ENCODE measurements at places on chromosomes 16 and 17.

DNA sequence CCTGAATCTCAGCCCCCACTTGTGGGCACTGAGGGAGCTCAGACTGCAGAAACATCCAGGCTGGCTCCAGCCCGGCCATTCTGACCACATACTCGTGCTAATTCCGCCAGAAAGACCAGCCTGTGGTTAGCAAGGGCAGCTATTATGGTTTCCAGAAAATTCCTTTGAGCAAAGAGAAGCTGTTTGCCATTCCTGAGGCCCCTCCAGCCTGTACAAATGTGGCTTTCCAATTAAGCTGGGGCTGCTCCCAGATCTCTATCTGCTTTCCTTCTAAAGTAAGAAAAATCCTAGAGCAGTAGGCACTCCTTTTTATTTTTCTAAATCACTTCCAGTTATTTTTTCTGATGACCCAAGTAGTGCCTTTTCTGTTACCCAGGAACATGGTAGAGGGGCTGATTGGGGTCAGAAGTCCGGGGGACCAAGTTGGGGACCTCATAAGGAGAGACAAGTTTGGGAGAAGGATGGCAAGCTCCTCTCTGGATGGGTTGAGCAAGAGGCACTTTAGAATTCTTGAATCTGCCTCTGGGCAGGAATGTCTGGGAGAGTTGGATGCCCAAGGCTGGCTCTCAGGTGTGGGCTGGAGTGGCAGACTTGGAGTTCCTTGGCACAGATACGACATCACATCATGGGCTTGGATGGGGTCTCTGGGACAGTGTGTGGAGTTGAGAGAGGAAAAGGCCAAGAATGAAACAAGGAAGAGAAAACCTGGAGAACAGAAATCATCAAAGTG, 83.3 kb upstream of the TNRC6C start:
- no peak for DNase-seq

DNA sequence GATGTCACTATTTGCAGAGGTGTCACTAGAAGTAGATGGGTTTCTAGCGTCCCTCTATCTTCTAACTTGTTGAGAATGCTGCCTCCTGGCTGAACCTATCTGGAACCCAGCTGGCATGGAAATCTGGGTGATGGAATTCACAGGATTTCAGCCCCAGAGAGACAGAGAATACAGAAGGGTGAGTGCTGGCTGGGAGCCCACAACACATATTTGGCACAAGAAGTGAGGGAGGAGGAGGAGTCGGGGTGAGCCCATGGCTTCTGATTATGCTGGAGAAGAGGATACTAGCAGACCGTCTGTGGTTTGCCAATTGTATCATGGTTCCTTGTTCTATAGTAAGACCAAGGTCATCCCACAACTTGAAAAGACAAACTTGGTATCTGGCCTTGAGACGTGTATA, 557.8 kb upstream of the SALL1 start:
- no peak for DNase-seq

DNA sequence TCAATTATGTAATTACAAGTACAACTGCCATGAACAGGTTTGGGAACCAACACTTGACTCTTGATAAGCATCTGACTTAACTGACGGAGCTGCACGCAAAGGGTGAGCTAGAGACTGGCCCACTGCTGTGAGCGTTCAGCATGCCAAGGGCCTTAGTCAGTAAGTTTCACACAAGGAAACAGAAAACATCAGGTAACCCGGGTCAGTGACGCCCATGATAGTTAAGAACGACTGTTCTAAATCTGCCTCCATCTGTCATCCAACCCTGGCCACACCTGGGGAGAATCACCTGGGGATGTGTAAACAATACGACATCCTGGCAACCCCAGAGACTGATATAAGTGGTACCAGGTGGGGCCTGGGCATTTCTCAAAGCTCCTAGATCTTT, 12.3 kb downstream of the SMIM5 start:
- DNase-seq: no peak

- DNase-seq: no peak
These were observed 44.7 kb upstream of the MEAK7 start for GRCh38 chr16:84548971-84549844.

DNA sequence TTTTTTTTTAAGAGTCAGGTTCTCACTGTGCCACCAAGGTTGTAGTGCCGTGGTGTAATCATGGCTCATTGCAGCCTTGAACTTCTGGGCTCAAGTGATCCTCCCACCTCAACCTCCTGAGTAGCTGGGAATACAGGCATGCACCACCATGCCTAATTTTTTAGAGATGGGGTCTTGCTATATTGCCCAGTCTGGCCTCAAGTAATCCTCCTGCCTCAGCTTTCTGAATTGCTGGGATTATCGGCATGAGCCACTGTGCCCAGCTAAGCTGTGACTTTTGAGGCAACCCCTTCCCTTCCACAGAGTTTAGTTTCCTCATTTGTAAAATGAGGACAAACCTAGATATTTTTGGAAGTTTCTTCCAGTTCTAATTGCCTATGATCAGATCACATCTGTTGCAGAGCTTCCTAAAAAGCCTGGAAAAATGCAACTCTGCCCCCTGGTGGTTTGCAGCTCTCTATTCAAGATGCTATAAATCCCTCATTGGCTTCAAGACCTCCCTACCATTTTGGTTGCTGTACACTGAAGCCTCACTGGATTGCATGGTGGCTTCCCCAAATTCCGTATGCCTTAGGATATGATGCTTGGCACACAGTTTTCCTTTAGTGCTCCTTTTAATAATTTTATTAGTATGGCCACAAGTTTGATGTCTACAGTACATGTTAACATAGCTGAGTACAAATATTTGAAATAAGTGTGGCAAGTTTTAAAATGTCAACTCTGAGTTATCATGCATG, 19.3 kb downstream of the GDE1 start:
- peak; percentile 56 for DNase-seq

GRCh38 chr17:31750578-31750977, 108.5 kb downstream of the COPRS start:
- no peak for DNase-seq

- no peak for DNase-seq
These were observed 15.8 kb upstream of the BRD7 start for GRCh38 chr16:50384500-50385135.

GRCh38 chr16:79317521-79317920, 283.0 kb downstream of the MAF start:
- no peak for DNase-seq

GRCh38 chr17:80671039-80671824, 126.6 kb downstream of the RPTOR start:
- no peak for DNase-seq

DNA sequence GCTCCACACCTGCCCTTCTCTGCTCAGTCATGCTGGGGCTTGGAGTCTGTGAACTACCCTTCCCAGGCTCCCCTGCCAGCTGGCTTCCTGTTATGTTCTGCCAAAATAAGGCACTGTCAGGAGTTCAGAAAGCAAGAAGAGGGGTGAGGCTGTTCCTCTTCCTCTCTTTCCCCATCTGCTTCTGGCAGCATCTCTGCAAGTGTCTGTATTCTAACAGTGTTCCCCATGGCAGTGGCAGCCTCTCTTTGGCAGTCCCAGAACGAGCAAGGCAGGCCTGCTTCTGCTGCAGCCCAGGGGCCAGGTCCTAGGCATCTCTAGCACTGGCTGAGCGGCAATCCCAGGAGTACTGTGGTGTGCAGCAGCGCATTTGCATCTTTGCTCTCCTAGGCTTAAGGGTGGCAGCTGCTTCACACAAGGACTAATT, 219.1 kb downstream of the STX8 start:
- DNase-seq: no peak

DNA sequence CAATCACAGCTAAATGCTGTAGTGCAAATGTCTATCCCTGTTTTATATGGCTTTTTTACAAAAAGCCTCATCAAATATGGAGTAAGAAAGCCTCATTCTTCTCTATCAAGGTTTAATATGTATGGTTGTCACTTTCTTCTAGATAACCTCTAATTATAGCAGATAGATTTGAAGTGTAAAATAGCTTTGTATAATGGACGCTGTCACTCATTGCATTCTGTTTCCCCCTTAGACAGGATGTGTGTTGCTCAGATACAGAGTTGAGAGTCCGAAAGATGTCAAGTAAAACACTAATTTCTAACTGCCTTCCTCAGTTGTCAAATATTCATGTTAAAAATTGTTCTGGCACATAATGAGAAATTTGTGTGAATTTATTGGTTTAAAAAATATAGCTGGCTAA, 88.0 kb downstream of the NLK start:
- DNase-seq: no peak

DNA sequence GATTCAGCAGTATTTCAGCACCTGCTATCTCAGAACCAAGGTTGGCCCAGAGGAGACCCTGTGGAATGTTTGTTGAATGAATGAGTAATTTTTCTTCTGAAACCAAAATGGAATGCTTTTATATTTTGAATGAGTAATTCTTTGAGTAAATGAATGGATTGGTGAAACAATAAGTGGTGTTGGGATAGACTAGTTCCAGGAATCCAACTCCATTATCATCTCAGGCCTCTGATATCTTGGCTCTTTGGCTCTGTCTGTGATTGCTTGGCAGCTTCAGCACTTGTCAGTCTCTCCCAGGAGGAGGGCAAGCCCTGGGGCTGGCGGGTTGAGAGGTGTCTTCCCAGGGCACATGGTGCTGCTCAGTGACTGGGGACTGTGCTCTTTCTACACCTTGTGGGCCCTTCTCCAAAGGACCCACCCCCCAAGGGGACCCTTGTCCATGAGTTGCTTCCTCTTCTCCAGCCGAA, 284.4 kb upstream of the FOXF1 start:
- no peak for DNase-seq

DNA sequence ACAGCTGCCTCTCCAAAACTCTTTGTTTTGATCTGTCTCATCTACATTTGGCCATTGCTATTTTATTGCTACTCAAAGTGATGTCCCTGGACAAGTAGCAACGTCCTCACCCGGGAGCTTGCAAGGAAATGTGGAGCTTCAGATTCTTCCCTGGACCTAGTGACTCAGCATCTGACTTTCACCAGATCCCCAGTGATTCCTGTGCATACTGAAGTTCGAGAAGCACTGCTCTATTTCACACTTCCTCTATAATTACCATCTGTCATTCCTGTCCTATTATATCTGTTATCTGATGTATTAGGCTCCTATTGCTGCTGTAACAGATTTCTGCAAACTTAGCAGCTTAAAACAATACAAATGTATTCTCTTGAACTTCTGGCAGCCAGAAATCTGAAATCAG, 28.5 kb upstream of the VAT1L start:
- DNase-seq: no peak

DNA sequence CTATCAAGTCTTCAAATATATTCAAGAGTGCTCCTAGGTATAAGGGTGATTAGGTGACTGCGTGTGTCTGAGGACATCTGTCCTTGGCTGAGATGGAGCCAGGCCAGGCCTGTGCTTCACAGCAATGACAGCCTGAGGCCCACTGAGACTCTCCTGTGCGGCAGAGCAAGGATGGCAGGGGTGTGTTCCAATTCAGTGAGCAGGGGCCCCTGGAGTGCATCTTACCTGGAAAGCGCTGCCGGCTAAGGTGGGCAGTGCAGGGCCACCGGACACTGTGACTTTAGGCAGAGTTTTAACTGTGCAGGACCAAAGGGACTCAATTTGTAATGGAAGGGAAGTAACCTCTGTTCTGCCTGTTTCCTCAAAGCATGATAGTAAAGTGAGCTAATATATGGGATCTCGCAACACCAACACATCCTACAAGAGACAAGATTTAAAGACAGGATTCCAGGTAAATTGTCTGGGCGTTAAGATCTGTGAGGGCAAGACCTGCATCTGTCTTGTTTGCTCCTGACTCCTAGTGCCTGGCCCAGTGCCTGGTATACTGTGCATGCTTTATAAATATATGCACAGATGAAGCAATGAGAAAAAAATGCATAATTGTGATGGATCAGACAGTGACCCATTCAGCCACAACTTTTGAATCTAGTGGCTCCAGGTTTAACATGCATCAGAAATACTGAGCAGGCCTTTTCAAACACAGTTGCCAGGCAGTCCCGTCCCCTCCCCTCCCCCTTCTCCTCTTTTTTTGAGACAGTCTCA, 86.7 kb downstream of the MRC2 start:
- DNase-seq: no peak

- no peak for DNase-seq
These were observed 256.6 kb downstream of the HS3ST3B1 start for GRCh38 chr17:14557480-14557879.

- DNase-seq: no peak
These were observed 479.1 kb downstream of the SLC39A11 start for GRCh38 chr17:72613396-72613795.

- DNase-seq: peak; percentile 93
These were observed 558 bp downstream of the SOX15 start for GRCh38 chr17:7589204-7589868.

DNA sequence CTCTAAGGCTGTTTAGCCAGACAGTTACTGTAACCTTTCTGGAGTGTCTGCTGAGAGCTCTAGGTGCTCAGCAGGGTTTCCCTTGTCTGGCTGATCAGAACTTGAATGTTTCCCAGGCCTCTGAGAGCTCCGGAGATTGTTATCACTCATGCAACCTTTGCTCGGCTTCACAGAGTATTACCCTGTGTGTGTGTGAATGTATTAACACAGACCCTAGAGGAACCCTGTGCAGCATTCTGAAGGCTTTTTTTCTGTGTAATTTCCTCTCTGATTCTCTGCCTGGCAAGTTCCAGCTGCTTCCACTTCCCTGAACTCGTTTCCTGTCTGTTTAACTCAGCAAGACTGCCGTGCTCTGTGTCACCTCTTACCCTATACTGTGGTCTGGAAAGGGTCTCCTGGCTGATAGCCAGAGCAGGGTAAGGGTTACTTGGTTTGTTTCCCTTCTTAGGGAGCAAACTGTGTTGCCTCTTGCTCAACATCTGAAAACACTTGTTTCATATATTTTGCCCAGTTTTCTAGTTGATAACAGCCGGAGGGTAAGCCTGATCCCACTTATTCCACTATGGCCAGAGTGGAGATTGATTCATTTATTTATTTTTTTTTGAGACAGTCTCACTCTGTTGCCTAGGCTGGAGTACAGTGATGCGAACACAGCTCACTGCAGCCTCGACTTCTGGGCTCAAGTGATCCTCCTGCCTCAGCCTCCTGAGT, 21.7 kb downstream of the PRMT7 start:
- peak; percentile 11 for DNase-seq

- no peak for DNase-seq
These were observed 175.2 kb downstream of the KCNJ2 start for GRCh38 chr17:70344386-70345060.

GRCh38 chr16:71882505-71883167, 1.3 kb downstream of the ZNF821 start:
- peak; percentile 69 for DNase-seq

- DNase-seq: no peak
These were observed 213.7 kb downstream of the COPRS start for GRCh38 chr17:31645351-31645750.

DNA sequence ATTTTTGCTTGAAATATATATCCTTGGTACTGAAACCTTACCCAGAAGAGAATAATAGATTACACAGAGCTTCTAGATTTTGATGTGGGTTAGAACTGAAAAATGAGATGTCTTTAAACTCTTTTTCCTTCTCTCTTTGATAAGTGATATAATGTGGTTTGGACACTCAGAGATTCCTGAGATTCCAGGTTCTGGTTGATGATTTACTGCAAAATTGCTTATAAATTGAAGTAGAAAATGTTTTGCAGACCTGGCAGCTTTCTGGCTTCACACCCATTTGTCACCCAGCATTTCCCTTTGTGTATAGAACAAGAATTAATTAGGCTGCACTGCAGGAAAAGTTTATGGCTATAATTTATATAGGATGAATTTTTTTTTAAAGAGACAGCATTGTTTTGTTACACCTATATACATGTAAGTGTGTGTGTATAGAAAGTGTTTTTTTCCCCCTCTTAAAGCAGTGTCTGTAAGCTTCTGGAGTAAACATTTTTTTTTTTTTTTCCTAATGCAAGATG, 23.5 kb downstream of the AATF start:
- DNase-seq: no peak

- no peak for DNase-seq
These were observed 17.0 kb upstream of the TANC2 start for GRCh38 chr17:62949036-62949435.

All from muscle of back (tissue), 13 donors.